ENCODE measurements at places on chromosomes 5 and 9.
A peak's percentile ranks its signal among the peaks of the same experiment; 100 is the strongest.

DNA sequence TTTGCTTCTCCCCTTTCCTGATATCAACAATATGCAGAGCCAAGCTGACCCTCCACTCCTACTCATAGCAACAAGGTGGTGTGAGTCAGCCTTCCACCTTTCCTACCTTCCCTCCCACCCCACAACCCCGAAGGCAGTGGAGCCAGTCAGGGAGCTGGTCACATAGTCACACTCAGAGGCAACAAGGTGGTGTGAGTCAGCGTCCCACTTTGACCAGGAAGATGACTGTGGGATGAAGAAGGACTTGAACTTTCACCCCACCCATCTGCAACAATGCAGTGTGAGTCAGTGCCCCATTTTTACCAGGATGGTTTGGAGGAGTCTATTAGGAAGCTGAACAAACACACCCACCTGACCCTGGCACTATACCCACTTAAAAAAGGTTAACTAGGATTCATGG is 30.1 kb upstream of the ZNF782 start:
- no peak for DNase-seq

- DNase-seq, result no peak
These were observed 32.4 kb downstream of the OSTF1 start for GRCh38 chr9:75120686-75121085.

GRCh38 chr5:55232271-55232984 is 980 bp downstream of the CCNO start:
- DNase-seq, result no peak

- no peak for DNase-seq
These were observed 14.0 kb downstream of the ARL14EPL start for GRCh38 chr5:116046261-116046660.

DNA sequence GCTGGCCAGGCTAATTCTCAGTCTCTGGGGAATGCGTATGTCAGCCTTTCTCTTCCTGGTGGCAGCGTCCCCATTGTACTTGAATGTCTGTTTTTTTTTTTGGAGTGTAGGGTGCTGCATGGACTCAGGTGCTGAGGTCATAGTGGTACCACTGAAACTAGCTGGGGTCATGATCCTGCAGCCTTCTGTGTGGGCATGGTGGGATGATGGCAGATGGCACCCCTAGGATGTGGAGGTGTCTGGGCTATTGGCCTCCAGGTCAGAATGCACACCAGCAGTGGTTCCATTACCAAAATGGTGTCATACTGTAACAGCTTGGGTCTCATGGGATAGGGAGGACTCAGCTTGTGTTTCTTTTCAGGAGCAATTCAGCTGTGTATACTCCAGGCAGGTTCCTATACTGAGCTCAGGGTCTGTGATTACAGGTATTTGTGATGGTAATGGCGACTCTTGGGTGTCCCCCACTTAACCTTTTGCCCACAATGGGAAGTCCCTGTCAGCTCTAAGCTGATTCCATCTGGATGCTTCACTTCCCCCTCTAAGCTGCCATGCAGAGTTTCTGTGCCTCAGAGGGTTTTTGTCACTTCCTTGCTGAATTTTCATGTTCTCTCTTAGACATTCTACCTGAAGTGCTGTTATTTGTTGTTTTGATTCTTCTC is 17.9 kb downstream of the HSD17B4 start:
- DNase-seq, result no peak

- no peak for DNase-seq
These were observed 22.0 kb upstream of the LVRN start for GRCh38 chr5:115940080-115940810.

GRCh38 chr5:955886-956761 is 52.5 kb upstream of the NKD2 start:
- DNase-seq, result peak; percentile 76

DNA sequence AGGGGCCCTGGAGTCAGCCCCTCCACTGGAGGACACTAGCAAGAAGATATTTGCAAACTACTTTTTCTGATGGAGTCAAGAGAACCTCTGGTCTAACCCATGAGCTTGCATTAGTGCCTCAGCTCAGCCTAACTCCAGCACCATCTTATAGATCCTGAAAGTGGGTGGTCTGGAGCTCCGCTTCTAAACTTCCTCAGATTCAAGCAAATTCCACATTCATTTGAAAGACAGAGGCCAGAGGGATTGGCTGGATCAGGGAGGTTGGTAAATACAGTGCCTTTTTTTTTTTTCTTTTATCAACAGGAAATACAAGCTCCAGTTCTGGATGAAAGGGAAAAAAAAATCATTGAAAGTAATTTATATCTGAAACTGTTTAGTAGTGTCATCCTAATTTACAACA is 99.9 kb downstream of the ENC1 start:
- no peak for DNase-seq

DNA sequence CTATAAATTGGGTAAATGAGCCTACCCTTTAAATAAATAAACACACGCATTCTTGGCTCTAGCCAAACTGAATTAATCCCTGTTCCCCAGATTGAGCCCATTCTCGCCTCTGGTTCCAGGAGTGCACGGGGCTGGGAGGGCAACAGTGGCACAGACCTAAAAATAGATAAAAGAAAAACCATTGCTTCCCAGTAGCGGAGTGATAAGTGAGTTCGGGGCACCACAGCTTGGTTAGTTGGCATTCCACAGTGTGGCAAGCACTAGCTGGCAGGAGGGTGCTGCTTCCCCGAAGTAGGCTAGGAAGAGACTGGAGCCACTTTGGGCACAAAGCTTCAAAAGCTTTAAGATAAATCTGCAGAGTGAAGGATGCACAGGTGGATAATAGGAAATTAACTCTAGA is 322.2 kb upstream of the SGCD start:
- no peak for DNase-seq

- DNase-seq, result no peak
These were observed 5.8 kb downstream of the ACOT12 start for GRCh38 chr5:81388169-81388568.

DNA sequence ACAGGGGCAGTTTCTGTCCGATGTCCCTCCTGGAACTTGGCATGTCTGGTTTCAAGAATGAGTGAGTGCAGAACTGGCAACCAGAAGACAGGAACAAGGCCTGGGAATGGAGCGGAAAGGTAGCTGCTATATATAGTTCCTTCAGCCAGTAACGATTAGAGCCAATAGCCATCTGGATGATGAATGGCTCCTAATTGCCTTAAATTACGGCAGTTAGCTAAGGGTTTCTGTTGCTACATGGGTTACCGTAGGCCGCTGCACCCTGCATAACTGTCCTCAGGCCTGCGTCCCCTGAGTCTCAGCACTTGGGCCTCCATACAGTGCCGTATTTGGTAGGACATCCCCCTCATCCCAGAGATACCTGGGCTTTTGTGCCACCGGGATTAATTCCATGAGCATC is 29.4 kb downstream of the WWC1 start:
- no peak for DNase-seq

Measured in lower leg skin (tissue), 4 donors.